Head of caudate nucleus (tissue), 42 donors: ENCODE measurements at places on chromosomes 2 and 18.

DNA sequence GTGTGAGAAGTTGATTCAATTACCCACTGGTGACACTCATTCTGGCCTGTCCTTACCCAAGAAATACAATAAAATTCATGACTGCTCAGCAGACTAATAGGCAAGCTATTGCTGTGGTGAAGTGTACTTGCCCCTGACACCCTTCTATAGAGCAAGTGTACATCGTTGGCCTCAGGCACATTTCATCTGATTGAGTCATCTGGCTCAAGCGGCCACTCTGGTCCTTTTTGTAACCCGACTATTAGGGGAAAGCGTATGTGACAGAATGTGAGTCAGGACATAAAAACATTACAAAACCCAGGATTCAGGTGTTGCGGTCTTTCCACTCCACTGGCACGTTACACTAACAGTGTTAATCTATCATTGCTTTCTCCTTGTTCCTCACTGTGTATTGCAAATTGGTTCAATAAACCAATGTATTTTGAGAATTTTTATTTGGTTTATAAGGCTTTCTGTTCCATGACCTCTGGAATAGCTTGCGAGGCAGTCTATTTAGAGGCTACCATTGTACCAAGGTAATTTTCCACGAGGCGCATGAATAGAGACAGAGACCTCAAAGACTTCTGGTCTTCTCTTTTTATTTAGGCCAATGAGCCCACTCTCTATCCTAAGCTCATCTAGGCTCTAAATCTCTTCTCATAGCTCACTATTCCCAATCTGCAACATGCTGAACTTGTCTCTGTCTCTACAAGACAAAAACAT lies 10.2 kb upstream of the TTC32 start:
- no peak for DNase-seq

GRCh38 chr2:134240061-134240460 lies 13.8 kb upstream of the MGAT5 start:
- DNase-seq: no peak

GRCh38 chr2:52732849-52733395 lies 1034.7 kb upstream of the CHAC2 start:
- no peak for DNase-seq

- no peak for DNase-seq
These were observed 731 bp downstream of the RAB10 start for GRCh38 chr2:26034637-26034992.

- DNase-seq: no peak
These were observed 90.3 kb upstream of the SESTD1 start for GRCh38 chr2:179354739-179355537.

DNA sequence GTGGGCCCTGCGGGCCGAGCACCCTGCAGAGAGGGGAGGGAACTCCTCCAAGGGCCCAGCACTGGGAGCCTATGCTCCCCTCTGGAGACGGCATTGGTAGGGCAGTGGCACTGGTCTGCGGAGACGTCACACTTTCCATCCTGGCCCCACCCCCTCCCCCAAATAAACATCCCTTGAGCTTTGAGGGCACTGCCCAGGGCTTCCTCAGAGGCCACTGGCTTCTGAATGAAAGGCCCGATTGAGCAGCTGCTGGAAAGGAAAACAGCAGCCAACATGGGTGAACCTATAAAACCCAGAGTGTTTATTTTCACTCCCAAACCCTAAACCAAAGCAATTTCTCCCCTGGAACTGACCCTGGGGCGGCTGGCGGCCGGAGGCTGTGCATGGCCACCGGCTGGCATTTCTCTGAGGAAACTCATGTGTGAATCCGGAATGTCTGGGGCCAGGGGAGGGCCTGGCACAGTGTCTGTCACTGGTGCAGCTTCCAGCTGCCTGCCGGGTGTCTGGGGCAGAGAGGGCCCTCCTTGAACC lies 138.9 kb downstream of the DYSF start:
- peak; percentile 79 for DNase-seq
